CD4-positive, alpha-beta T cell treated with Interleukin-6 for 4 hours (primary cell): ENCODE measurements at places on chromosomes 16 and 17.
A peak's percentile ranks its signal among the peaks of the same experiment; 100 is the strongest.

DNA sequence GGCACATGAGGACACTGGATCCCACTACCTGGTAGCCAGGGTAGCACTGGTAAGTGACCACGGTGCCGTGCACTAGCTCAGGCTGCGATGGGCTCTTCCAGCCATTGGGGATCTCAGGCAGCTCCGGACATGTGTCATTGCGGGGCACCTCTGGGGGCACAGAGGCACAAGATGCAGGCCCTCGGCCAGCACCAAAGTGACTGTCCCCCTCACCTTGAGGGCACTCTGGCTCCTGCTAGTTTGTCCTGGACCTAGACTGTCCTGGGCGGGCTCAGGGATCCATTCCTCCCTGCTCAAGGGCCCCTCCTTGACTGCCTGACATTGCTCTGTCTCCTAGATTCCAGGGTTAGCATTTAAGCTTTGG, 6.7 kb upstream of the PHF12 start:
- no peak for DNase-seq

- no peak for DNase-seq
Observed at GRCh38 chr17:33596899-33597298, 303.8 kb upstream of the ASIC2 start.

DNA sequence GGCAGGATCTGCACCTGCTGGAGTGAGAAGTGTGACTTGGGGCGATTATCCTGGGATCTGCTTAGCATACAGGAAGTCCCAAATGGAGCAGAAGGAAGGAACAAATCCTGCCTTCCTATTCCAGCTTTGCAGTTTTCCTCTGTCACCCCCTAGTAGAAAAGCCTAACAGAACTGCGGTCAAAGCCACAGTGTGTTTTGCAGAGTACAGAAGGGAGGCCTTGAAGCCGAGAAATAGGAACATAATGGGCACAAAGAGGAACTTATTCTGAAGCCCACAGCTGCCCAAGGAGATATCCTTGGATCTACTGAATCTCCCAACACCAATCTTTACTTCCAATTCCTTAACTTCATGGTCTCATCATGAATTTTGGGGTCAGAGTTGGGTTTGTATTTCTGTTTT, 8.5 kb downstream of the KRTAP1-5 start:
- DNase-seq = no peak

DNA sequence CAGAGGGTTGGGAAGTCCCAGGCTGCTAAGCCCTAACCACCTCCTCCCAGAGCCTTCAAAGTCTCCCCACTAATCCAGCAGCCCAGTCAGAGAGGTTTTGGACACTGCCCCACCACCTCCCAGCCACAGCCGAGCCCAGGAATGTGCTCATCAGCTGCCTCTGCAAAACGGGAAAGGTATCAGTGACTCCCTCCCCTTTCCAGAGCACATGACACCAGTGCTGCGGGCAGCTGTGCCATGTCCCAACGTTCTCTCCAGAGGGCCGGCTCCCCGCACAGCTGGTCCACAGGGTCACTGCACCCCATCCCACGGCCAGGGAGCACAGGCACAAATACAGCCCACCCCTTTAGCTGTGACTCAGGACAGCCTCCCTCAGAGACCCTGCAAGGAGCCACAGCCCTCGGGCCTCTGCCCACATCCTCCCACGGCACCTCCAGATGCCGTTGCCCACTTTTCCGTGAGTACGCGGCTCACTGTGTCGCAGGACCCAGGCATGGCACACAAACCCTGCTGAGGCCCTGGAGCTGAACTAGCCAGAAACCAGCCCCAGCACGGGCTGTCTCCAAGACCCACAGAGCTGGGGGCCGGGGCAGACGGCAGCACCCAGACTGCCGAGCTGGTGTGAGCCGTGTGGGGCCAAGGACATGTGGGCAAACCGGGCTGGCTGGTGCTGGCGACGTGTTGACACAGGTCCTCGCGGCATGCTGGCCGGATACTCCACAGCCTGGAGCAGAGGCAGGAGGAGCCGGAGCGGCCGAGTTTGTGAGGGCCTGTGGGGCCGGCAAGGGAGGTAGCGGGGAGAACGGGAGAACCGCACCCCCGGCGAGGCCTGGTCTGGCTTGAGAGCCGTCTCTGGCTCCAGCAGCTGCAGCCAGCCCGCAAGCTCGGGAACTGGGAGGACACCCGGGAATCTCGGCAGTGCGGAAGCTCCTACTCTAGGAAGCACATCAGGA, 6.3 kb upstream of the PPP1R27 start:
- DNase-seq = no peak

- no peak for DNase-seq
Observed at GRCh38 chr17:4014148-4014927, 50.1 kb upstream of the ATP2A3 start.

- no peak for DNase-seq
Observed at GRCh38 chr17:73342050-73342522, 30.3 kb upstream of the CDC42EP4 start.

GRCh38 chr16:29662729-29663015, 375 bp upstream of the SPN start:
- DNase-seq = peak; percentile 61

- no peak for DNase-seq
Observed at GRCh38 chr17:76054112-76054476, 18.2 kb downstream of the SRP68 start.

- no peak for DNase-seq
Observed at GRCh38 chr17:13636951-13637350, 35.2 kb upstream of the HS3ST3A1 start.

GRCh38 chr16:89363621-89364393, 126.6 kb downstream of the ANKRD11 start:
- peak; percentile 74 for DNase-seq

- no peak for DNase-seq
Observed at GRCh38 chr16:4176906-4177417, 60.7 kb upstream of the ADCY9 start.

- DNase-seq = no peak
Observed at GRCh38 chr17:75602644-75603043, 15.0 kb downstream of the MYO15B start.

GRCh38 chr16:49259330-49259729, 22.3 kb downstream of the CBLN1 start:
- no peak for DNase-seq

GRCh38 chr17:42146911-42147607, 7.7 kb downstream of the RAB5C start:
- no peak for DNase-seq

DNA sequence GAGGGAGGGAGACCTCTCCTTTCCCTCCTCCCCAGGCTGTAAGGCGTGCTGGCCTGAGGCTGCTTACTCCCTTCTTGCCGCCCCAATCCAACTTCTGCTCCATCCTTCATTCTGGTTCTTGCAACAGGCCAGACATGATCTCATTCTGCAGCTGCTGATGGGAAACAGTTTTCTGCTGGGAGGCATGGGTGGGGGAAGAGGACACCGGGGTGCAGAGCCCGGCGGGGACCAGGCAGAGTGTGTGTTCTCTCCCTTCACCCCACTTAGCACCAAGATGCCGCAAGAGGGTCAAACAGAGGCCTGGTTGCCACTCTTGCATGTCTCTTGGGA, 1.4 kb downstream of the SARM1 start:
- DNase-seq = no peak

- no peak for DNase-seq
Observed at GRCh38 chr16:88453217-88453531, at the start of gene ZFPM1. ZFPM1 (plus strand) TSS chr16:88453280; CDS start chr16:88453639, 359 bp downstream.

DNA sequence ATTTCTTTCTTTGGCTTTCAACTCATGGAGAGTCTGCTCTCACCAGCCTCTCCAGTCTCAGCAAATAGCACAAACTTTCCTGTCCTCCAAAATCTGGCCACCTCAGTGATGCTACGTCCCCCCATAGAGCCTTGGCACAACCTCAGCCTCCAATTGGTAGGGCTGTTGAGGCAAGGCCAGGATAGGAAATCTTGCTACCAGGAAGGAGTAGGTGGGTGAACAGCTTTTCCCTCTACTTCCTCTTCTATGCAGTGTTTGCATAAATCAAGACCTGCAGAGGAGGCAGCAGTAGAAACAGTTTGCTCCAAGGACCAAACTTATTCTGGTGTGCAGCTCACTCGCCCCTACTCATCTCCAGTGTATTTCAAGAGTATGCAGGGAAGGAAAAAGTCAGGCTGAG, 701 bp upstream of the DPEP2 start:
- no peak for DNase-seq
